Stimulated activated CD8-positive, alpha-beta memory T cell treated with anti-CD3 and anti-CD28 coated beads, Interleukin-2, amount 100 ng/mL, for 1 hour (primary cell): ENCODE measurements at places on chromosomes 1 and 21.

GRCh38 chr1:223611936-223612335 lies 53.6 kb downstream of the CAPN8 start:
- no peak for DNase-seq

GRCh38 chr1:7220712-7221252 lies 435.5 kb downstream of the CAMTA1 start:
- DNase-seq = no peak

GRCh38 chr1:219227360-219228057 lies 53.8 kb downstream of the LYPLAL1 start:
- no peak for DNase-seq

DNA sequence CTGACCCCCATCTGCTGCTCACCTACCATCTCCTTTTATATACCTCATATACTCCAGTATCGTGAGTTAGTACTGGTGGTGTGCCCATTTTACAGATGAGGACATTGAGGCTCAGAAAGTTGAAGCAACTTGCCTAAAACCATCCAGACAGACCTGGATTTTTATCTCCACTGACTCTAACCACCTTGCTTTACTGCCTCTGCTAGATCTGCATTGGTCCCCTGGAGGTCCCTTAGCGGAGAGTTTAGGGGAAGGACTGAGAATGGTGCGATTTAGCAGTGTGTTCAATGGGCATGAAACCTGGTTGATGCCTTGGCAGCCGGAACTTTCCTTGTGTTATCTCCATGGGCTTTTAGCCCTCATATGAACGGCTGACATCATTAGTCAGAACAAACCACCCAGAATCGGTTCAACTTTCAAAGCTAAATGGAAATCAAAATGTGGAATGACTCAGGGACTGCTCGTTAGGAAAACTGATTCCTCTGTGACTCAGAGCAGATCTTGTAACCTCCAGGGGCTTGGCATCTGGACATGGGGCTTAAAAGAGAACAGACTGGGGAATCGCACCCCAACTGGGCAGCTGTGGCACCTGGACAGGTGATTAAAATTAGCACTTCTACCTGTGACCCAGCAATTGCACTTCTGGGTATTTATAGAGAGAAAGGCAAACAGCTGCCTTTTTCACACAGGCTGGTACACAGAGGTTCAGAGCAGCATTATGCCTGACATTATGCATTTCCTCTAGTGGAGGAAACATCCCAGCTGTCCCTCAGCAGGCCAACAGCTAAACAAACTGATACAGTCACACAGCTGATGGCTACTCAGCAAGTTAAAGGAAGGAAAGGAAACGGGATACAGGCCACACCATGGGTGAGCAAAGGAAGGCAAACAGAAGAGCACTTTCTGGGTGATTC lies 25.3 kb downstream of the TMEM51 start:
- DNase-seq = no peak

GRCh38 chr1:171420810-171421209 lies 64.5 kb upstream of the PRRC2C start:
- no peak for DNase-seq

DNA sequence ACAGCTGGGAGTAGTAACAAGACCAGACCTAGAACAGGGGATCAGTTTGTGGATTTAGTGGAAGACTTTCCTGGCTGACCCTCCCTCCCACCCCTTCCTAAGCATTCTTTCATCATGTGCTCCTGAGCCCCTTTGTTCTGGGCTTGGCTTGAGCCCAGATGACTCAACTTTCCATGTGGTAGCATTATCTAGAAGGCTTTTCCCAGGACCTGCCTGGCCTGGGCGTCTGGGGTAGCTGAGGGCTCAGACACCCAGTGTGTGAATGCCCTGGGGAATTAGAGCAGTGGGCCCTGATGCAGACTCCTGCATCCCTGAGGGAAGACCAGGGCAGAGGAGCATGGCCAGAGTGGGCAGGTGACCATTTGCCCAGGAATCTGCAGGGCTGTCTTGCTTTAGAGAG lies 44.1 kb upstream of the TSPAN2 start:
- DNase-seq = no peak

DNA sequence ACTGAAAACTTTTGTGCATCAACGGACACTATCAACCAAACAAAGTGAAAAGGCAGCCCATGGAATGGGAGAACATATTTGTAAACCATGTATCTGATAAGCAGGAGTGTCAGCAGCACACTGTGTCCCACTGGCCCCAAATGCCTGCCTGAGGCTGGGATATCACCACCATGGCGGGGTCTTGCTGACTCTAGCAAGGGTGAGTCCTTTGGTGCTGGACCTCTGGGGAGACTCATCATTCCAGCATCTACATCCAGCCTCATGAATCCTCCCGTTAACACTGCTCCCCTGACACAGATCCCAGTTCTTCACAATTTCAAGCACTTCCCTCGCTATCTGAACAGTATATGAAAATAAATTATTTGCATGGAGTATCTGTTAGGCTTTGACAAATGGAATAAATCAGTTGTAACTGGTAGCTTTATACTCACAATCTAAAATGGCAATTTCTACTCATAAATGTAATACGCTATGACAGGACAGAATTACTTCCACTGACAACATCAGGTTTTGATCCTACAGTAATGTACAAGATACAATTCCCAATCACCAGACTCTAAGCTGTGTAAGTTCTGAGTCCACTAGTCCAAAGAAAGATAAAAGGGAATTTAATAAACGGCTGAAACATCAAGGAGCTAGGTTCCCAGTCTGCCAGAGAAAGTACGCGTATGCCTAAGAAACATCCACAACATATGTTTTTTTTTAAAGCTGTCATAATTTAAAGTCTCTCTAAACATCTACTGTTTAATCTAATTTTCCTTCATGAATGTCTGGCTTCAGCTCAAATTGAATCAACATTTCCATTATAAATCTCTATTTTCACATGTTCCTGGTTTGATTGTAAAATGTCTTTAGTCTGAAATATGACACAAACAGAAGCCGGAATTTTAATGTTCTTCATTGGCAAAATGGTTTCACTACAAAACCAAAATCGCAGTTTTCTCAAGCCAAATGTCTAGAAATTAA lies 95.1 kb downstream of the SIPA1L2 start:
- no peak for DNase-seq

DNA sequence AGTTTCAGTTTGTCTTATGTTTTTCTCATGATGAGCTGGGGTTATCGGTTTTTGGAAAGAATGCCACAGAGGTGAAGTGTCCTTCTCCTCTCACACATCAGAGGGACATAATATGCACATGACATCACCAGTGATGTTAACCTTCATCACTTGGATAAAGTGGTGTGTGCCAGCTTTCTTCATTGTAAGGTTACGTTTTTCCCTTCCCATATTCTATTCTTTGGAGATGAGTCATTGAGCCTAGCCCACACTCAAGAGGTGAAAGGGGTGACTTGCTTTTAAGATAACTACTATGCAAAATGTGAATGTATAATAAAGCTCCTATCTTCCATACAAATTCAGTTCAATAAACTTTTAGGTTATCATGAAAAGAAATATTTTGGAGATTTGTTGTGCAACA lies 36.7 kb upstream of the MAGI3 start:
- no peak for DNase-seq

DNA sequence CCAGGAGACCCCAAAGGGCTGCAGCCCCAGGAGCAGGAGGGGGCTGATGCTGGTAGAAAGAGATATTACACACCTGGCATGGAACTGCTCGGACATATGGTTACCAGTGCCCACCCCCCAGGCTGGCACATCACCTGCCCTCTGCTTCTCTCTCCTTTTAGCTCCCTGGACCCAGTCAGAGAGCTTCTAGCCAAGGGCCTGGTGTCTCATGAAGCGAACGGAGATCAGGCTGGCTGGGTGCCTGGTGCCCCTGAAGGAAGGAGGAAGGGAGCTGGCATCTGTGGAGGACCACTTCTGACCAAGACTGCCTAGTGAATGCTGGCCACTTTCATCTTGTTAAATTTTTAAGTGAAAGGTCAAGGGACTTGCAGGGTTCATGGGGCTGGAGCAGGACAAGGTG lies 53.1 kb downstream of the FOXO6 start:
- no peak for DNase-seq

GRCh38 chr1:234621657-234622335 lies 11.8 kb upstream of the IRF2BP2 start:
- DNase-seq = no peak

- DNase-seq = no peak
These were observed 543 bp upstream of the MARK1 start for GRCh38 chr1:220527279-220527907.

- peak; percentile 25 for DNase-seq
These were observed 829 bp downstream of the SPEN start for GRCh38 chr1:15848143-15848928.

DNA sequence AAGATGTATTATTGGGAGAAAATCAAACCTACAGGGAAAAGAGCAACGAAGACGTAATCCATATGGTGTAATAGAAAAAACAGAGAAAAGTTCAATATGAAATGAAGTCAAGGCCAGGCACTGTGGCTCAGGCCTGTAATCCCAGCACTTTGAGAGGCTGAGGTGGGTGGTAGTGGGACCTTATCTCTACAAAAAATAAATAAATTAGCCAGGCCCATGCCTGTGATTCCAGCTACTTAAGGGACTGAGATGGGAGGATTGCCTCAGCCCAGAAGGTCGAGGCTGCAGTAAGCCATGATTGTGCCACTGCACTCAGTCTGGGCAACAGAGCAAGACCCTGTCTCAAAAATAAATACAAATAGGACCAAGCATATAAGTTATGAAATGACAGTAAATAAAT lies 11.4 kb downstream of the DESI2 start:
- no peak for DNase-seq
